ENCODE measurements at places on chromosomes 2 and 18.

- no peak for DNase-seq
These were observed 531.1 kb downstream of the PARD3B start for GRCh38 chr2:205076405-205076804.

GRCh38 chr2:68663371-68664156, 20.2 kb downstream of the PROKR1 start:
- DNase-seq: no peak

GRCh38 chr18:56291294-56291693, 347.1 kb downstream of the TXNL1 start:
- DNase-seq: no peak

- no peak for DNase-seq
These were observed 206.5 kb upstream of the FANCL start for GRCh38 chr2:58447586-58447985.

GRCh38 chr2:29583104-29583503, 338.3 kb downstream of the ALK start:
- DNase-seq: no peak

GRCh38 chr2:100365434-100365833, 43.1 kb upstream of the LONRF2 start:
- DNase-seq: no peak

GRCh38 chr2:164538240-164538866, 82.9 kb downstream of the GRB14 start:
- no peak for DNase-seq

- DNase-seq: no peak
These were observed 545.0 kb upstream of the PIK3C3 start for GRCh38 chr18:41410006-41410405.

GRCh38 chr2:148907085-148907785, 32.2 kb downstream of the KIF5C start:
- DNase-seq: no peak

DNA sequence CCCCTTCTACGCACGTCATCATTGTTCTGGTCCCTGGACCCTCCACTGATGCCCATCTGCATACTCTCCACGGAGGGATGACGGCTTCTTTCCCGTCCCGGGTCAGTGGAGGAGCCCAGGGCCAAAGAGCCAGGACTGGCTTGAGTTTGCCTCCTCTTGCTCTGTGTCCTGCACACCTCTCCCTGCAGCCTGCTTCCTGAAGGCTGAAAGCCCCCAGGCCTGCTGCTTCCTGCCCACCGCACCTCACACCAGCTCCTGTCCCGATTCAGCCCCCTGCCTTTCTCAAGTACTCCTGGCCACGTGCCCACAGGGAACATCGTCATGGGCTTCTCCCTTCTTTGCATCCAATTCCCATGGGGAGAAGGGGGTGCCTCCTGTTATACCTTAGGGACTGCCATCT, 7.1 kb downstream of the ADCY3 start:
- no peak for DNase-seq

- DNase-seq: no peak
These were observed 69.3 kb downstream of the FARP2 start for GRCh38 chr2:241425368-241425767.

DNA sequence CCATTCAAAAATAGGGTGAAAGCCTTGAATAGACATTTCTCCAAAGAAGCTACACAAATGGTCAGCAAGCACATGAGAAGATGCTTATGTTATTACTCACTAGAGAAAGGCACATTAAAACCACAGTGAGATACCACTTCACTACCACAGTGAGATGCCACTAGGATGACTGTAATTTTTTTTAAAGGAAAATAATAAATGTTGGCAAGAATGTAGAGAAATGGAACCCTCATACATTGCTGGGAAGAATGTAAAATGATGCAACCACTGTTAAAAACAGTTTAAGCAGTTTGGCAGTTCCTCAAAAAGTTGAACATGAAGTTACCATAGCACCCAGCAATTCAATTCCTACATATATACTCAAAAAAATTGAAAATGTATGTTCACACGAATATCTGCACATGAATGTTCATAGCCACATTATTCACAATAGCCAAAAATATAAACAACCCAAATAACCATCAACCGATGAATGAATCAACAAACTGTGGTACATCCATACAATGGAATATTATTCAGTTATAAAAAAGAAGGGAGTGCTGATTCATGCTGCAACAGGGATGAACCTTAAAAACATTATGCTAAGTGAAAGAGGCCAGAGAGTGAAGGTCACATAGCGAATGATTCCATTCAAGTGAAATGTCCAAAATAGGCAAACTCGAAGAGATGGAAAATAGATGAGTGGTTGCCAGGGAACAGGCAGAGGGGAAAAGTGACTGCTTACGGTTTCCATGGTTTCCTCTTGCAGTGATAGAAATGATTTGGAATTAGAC, 156.2 kb upstream of the NDUFV2 start:
- DNase-seq: no peak

DNA sequence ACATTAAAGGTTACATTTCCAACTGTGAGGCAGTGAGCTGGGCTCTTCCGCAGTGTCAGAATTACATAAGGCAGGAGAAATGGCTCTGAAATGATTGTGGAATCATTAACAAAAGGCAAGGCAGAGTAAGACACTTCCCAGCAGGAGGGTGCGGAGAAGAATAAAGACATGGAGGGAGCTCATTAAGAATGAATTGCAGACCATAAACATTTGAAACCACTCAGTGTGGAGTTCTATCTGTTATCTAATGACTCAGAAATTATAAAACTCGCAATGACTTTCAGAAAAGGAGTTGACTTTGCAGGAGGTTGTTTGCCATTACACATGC, 77.0 kb downstream of the SMIM21 start:
- DNase-seq: no peak

DNA sequence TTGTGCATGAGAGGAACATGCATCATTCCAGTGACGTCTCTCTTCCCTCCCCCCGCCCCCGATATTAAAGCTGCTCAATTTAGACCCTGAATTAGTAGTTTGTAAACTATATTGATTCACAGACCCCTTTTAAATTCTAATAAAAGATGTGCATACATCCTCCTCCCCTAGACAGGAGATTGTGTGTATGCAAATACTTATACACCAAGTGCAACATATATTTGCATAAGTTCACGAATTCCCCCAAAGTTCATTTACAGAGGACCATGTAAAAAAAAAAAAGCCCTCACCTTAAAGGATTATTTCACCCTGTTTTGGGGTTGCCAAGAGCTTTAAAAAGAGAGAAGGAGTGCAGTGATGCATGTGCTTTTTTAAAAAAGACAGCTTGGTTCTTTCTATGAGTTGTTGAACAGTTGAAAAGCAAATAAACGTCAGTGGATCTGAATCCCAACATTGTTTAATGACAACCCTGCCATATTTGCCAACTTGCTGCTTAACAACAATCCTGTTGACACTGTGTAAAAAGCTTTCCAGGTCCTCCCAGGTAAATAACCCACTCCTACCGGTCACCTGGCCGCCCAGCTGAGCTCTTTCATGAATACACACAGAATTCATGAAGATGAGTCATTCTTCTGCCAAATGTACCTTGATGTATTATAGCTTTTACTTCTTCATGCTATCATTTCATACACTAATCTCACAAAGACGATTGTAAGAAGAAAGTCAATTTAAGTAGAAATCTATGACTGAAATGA, 211.5 kb downstream of the IKZF2 start:
- DNase-seq: no peak

DNA sequence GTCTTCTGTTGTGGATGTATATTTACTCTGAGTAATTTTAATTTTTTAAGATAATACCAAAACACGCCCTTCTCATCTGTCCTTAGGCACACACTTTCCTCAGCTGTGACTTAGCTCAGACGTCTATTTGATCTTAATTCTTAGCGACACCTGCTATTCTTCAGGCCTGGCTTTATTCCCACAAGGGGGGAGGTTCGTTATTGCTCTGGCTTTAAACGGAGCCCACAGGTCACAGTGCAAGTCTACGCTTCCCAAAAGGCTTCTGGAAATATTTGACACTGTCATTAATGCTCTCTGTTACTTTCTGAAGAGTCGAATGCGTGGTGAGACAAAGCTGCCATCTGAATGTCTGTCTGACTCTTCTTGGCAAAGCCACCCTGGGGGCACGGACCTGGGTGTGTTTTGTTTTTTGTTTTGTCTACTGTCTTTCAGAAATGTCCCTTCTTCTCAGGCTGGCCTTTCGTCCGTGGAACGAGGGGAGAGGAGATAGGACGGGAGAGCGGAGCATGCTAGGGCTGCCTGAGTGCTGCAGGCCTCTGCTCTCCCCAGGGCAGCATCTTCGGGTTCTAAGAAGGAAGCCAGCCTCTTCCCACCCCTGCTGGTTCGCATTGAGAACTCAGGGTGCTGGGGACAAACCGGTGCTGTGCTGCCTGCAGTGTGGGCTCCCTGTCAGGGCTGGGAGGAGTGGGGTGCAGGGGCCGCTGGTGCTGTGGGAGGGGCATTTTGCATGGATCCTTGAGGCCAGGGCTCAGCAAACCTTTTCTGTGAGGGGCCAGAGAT, 61.9 kb downstream of the ASAP2 start:
- no peak for DNase-seq

DNA sequence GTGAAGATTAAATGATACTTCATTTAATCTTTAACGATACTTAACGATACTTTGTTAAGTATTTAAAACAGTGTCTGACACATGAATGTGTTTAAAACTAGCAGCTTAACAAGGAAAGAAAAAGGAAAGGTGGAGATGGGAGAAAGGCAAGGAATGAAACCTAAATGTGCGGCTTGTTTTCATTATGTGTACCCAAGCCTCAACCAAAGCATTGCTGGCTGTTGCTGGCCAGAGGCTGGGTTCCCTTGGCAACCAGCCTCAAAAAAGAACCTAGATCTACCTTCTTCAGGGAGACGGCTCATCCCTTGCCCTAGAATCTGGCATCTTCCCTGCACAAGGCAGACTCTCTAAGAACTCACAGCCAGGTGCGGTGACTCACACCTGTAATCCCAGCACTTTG, 13.8 kb upstream of the PCBP1 start:
- DNase-seq: no peak

- DNase-seq: no peak
These were observed 7.7 kb upstream of the SERPINE2 start for GRCh38 chr2:224046752-224047151.

DNA sequence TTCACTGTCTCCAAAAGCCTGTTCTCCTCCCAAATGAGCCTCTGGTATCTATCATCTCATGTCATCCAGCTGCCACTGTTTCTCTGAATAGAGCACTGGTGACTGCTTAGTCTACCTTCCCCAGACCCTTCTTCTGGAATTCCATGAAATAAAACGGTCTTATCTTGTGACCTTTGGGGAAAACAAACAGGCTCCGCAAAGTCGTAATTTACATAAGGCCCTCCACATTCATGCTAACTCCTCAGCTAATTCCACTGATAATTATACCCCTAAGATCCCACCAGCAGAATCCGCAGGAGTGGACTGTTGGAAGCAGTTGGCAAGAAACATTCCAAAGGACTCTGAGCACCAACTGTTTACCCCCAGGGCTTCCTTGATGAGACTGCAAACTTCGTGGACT, 33.9 kb upstream of the CHN1 start:
- DNase-seq: no peak

DNA sequence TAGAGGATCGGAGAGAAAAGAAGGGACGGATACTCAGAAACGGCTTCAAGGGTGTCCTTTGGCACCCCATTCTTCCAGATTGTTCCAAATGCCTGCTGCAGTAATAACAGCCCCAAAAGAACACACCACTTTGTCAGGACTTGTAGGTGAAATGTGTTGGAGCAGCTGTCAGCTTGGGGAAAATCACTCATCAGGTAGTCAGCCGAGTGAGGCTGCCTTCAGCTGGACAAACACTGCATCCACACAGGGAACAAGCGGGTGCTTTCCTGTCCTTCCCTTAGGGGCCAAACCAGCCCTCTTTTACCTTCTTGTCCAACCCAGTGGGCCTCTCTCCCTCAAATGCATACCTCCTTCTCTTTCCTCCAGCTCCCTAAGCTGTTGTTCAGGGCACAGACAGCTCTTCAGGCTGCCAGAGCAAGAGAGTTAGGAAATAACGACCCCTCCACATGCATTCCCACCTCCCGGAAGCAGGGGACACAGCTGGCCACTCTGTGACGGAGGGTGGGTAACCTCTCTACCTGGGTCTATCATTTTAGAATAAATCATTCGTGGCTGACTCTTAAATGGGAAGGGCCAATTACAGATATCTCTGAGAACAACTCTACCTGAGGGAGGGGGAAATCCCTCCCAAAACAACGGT, 48.1 kb downstream of the BCL11A start:
- DNase-seq: no peak
